ENCODE measurements at places on chromosomes 6 and 20. TPM values are rescaled to one million over a fixed set of nuclear protein-coding genes. Genes with fewer than 3 reads are reported as not detected.

- no peaks in the 10 kb centered on the region for H3K27me3 ChIP-seq
- H3K4me3 ChIP-seq, result no peak overlapping the region
- no peak overlapping the region for H3K27ac ChIP-seq
- H3K4me1 ChIP-seq, result peaks cover 18% of the 10 kb centered on the region
- DNase-seq, result no peak
These were observed 12.5 kb downstream of the PLCB1 start for GRCh38 chr20:8144282-8145245.

- H3K4me1 ChIP-seq, result peaks cover 30% of the 10 kb centered on the region
- H3K27me3 ChIP-seq, result no peaks in the 10 kb centered on the region
- DNase-seq, result no peak
- H3K27ac ChIP-seq, result no peak overlapping the region
- no peak overlapping the region for H3K4me3 ChIP-seq
These were observed 158.3 kb downstream of the DLL1 start for GRCh38 chr6:170132561-170132991.

DNA sequence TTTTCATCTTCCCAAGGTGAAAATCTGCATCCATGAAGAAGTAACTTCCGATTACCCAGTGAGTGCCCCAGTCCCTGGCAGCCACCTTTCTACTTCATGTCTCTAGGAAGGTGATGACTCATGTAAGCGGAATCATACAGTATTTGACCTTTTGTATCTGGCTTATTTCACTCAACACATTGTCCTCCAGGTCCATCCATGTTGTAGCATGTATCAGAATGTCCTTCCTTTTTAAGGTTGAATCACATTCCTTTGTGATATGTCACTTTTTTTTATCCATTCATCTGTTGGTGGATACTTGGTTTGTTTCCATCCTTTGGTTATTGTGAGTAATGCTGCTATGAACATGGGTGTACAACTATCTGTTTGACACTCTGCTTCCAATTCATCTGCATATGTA, 176.3 kb upstream of the CDYL start:
- no peak overlapping the region for H3K4me3 ChIP-seq
- no peaks in the 10 kb centered on the region for H3K36me3 ChIP-seq
- no peaks in the 10 kb centered on the region for H3K27me3 ChIP-seq
- H3K4me1 ChIP-seq, result no peaks in the 10 kb centered on the region
- no peak overlapping the region for H3K27ac ChIP-seq

DNA sequence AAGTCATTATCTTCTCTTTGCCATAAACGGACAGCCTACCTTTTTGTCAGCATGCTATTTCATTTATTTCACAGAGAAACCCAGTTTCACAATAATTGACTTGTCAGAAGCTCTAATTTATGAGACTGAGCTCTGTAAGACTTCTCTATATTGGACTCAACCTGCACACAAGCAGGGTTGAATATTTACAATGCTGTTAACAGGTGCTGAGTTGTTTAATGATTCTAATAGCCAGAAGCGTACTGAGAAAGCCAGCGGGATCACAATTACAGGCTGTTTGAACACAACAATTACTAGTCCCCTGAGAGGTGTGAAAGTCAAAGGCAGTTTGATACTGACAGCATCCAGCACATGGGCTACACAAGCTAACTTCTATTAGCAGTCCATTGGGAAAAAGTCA, 128.2 kb upstream of the SIM1 start:
- no peak overlapping the region for H3K4me3 ChIP-seq
- H3K27ac ChIP-seq, result no peak overlapping the region
- peaks cover 2% of the 10 kb centered on the region for H3K4me1 ChIP-seq
- peaks cover 6% of the 10 kb centered on the region for H3K36me3 ChIP-seq

DNA sequence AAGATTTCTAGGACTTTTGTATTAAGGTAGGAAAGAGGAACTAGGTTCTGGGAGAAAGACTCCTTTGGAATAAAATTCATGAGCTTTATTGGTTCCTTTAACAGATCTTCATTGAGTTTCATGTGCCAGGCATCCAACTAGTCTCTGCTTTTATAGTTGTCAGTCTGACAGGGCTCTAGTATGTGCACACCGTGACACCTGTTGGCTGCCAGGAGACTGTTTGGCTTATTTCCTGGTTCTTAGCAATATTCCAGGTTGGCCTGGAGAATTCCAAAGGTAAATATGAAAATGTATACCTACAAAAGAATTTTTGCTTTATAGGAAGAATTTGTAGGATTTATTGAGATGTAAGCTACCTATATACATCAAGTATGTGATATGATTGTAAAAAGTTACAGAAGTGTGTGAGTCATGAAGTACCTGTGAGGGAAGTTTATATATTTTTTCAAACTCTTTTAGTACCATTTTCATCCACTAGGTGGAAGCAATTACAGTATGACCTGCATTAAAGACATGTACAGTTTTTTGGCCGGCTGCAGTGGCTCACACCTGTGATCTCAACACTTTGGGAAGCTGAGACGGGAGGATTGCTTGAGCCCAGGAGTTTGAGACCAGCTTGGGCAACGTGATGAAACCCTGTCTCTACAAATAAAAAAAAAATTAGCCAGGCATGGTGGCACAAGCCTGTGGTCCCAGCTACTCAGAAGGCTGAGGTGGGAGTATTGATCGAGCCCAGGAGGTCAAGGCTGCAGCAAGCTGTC, 35.2 kb downstream of the NDUFAF5 start:
- no peaks in the 10 kb centered on the region for H3K27me3 ChIP-seq
- H3K4me3 ChIP-seq, result no peak overlapping the region
- no peaks in the 10 kb centered on the region for H3K4me1 ChIP-seq
- no peak for DNase-seq

GRCh38 chr20:59782986-59783640, 150.3 kb downstream of the SYCP2 start:
- DNase-seq, result no peak
- no peaks in the 10 kb centered on the region for H3K27me3 ChIP-seq
- no peaks in the 10 kb centered on the region for H3K4me1 ChIP-seq
- no peak overlapping the region for H3K4me3 ChIP-seq
- no peak overlapping the region for H3K27ac ChIP-seq
- no peaks in the 10 kb centered on the region for H3K36me3 ChIP-seq

- DNase-seq, result no peak
- H3K4me1 ChIP-seq, result peaks cover 7% of the 10 kb centered on the region
- H3K36me3 ChIP-seq, result no peaks in the 10 kb centered on the region
- H3K27ac ChIP-seq, result no peak overlapping the region
- H3K4me3 ChIP-seq, result no peak overlapping the region
These were observed 503.1 kb downstream of the ADGRB3 start for GRCh38 chr6:69138148-69138547.

GRCh38 chr6:85669735-85670194, 27.1 kb upstream of the SYNCRIP start:
- no peaks in the 10 kb centered on the region for H3K36me3 ChIP-seq
- H3K4me3 ChIP-seq, result no peak overlapping the region
- H3K27me3 ChIP-seq, result no peaks in the 10 kb centered on the region
- H3K27ac ChIP-seq, result no peak overlapping the region
- peaks cover 32% of the 10 kb centered on the region for H3K4me1 ChIP-seq

- H3K27me3 ChIP-seq, result no peaks in the 10 kb centered on the region
- no peaks in the 10 kb centered on the region for H3K36me3 ChIP-seq
- no peaks in the 10 kb centered on the region for H3K4me1 ChIP-seq
- DNase-seq, result no peak
These were observed 70.1 kb upstream of the TENT5A start for GRCh38 chr6:81822568-81822967.

- H3K27ac ChIP-seq, result no peak overlapping the region
- H3K27me3 ChIP-seq, result no peaks in the 10 kb centered on the region
- peaks cover 20% of the 10 kb centered on the region for H3K4me1 ChIP-seq
- H3K4me3 ChIP-seq, result no peak overlapping the region
These were observed 34.3 kb upstream of the TMEM30A start for GRCh38 chr6:75318900-75319299.

GRCh38 chr6:144372116-144372515, 87.0 kb downstream of the UTRN start:
- H3K27ac ChIP-seq, result no peak overlapping the region
- no peaks in the 10 kb centered on the region for H3K27me3 ChIP-seq
- H3K4me3 ChIP-seq, result no peak overlapping the region
- H3K36me3 ChIP-seq, result no peaks in the 10 kb centered on the region
- no peak for DNase-seq

VARS2 gene
- total RNA-seq, result 20.2 TPM

GRCh38 chr6:124423621-124424020, 538.6 kb upstream of the RNF217 start:
- no peaks in the 10 kb centered on the region for H3K36me3 ChIP-seq
- H3K27ac ChIP-seq, result no peak overlapping the region
- no peak for DNase-seq
- no peaks in the 10 kb centered on the region for H3K27me3 ChIP-seq
- no peak overlapping the region for H3K4me3 ChIP-seq

GRCh38 chr6:157999168-158000051, 17.7 kb downstream of the SYNJ2 start:
- peak overlapping the region; percentile 54 for H3K27ac ChIP-seq
- H3K4me1 ChIP-seq, result peaks cover 56% of the 10 kb centered on the region
- no peaks in the 10 kb centered on the region for H3K27me3 ChIP-seq
- no peak for DNase-seq

- no peak overlapping the region for H3K27ac ChIP-seq
- no peak for DNase-seq
- H3K27me3 ChIP-seq, result no peaks in the 10 kb centered on the region
- H3K4me3 ChIP-seq, result no peak overlapping the region
- H3K36me3 ChIP-seq, result peaks cover 44% of the 10 kb centered on the region
These were observed 29.5 kb downstream of the ARFGEF2 start for GRCh38 chr20:48951041-48951440.

DYNLT2 gene
- total RNA-seq, result 0.95 TPM

- peaks cover 3% of the 10 kb centered on the region for H3K4me1 ChIP-seq
- H3K27ac ChIP-seq, result no peak overlapping the region
- H3K27me3 ChIP-seq, result no peaks in the 10 kb centered on the region
These were observed 159.5 kb downstream of the LY86 start for GRCh38 chr6:6748001-6748400.

- no peak for DNase-seq
- H3K4me1 ChIP-seq, result no peaks in the 10 kb centered on the region
- no peak overlapping the region for H3K4me3 ChIP-seq
- no peaks in the 10 kb centered on the region for H3K27me3 ChIP-seq
- H3K36me3 ChIP-seq, result no peaks in the 10 kb centered on the region
These were observed 74.0 kb downstream of the UNC5CL start for GRCh38 chr6:40965046-40965445.

DNA sequence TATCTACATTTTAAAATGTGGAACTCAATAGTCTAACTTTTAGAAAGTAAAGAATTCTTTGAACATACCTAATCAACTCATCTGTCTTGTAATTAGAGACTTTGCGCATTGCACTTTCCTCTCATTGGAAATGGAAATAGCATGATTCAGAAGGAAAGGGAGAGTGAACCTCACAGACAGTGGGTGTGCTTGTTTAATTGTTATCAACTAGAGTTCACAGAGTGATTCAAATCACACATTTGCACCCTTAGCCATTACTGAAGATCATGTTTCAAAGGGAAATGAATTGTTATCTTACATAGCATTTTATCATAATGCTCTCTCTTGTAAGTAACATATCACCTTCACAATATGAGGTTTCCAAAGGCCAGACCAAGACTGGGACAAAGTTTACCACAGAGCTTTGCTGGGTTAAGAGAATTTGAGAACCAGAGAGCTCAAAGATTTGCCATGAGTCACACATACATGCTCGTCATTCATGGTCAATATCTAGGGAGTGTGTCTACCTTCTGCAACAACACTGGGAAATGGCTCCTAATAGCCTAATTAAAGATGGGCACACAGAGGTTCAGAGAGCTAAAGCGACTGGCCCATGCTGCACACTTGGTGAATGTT, 21.5 kb downstream of the GSTA3 start:
- no peaks in the 10 kb centered on the region for H3K27me3 ChIP-seq
- H3K4me3 ChIP-seq, result no peak overlapping the region
- H3K27ac ChIP-seq, result no peak overlapping the region
- H3K36me3 ChIP-seq, result no peaks in the 10 kb centered on the region
- H3K4me1 ChIP-seq, result no peaks in the 10 kb centered on the region

DNA sequence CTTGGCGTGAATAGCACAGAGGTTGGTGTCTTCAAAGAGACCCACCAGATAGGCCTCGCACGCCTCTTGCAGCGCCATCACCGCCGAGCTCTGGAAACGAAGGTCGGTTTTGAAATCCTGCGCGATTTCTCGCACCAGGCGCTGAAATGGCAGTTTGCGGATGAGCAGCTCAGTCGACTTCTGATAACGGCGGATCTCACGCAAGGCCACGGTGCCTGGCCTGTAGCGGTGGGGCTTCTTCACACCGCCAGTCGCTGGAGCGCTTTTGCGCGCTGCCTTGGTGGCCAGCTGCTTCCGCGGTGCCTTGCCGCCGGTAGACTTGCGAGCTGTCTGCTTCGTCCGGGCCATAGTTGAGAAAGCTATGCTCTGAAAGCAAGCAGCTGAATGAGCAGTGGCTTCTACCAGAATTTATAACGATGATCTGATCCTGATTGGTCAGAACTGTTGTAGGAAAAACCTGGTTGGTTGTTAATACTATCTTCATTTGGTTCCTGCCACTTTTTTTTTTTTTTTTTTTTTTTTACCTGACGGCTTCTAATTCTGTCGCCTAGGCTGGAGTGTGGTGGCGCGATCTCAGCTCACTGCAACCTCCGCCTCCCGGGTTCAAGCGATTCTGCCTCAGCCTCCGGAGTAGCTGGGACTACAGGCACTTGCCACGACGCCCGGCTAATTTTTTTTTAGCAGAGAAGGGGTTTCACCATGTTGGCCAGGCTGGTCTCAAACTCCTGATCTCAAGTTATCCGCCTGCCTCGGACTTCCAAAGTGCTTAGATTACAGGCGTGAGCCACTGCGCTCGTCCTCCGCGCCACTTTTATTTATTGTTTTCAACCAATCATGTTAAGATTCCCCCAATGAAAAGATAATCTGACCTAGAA, 21.5 kb downstream of the OR2B2 start:
- no peaks in the 10 kb centered on the region for H3K4me1 ChIP-seq
- no peak overlapping the region for H3K27ac ChIP-seq
- no peaks in the 10 kb centered on the region for H3K36me3 ChIP-seq

TCF19 gene
- 1.6 TPM for total RNA-seq

SPTLC3 gene
- total RNA-seq, result 4.5 TPM

- peaks cover 12% of the 10 kb centered on the region for H3K4me1 ChIP-seq
- DNase-seq, result peak; percentile 5
- peak within 1 kb of the TSS; percentile 78 for H3K4me3 ChIP-seq
- peaks cover 19% of the 10 kb centered on the region for H3K36me3 ChIP-seq
- no peaks in the 10 kb centered on the region for H3K27me3 ChIP-seq
These were observed at the start of gene PGBD1 for GRCh38 chr6:28281288-28282064. PGBD1 (plus strand) TSS chr6:28281572; CDS start chr6:28283814, 2,242 bp downstream.

ARFGAP1 gene
- 119 TPM for total RNA-seq

GRCh38 chr6:139703780-139704179, 329.3 kb upstream of the CITED2 start:
- peaks cover 19% of the 10 kb centered on the region for H3K4me1 ChIP-seq
- H3K4me3 ChIP-seq, result no peak overlapping the region
- H3K27ac ChIP-seq, result no peak overlapping the region
- H3K36me3 ChIP-seq, result no peaks in the 10 kb centered on the region

- no peaks in the 10 kb centered on the region for H3K36me3 ChIP-seq
- peaks cover 34% of the 10 kb centered on the region for H3K4me1 ChIP-seq
- H3K27me3 ChIP-seq, result no peaks in the 10 kb centered on the region
- H3K4me3 ChIP-seq, result no peak overlapping the region
These were observed 96.3 kb downstream of the GMPR start for GRCh38 chr6:16334671-16335070.

GRCh38 chr6:165109011-165109410, 200.4 kb downstream of the C6orf118 start:
- no peak for DNase-seq
- no peak overlapping the region for H3K27ac ChIP-seq
- no peak overlapping the region for H3K4me3 ChIP-seq
- no peaks in the 10 kb centered on the region for H3K36me3 ChIP-seq
- no peaks in the 10 kb centered on the region for H3K27me3 ChIP-seq

NOTCH4 gene
- 23.6 TPM for total RNA-seq

- H3K27ac ChIP-seq, result peak overlapping the region; percentile 46
- no peak for DNase-seq
- peaks cover 3% of the 10 kb centered on the region for H3K4me1 ChIP-seq
- H3K27me3 ChIP-seq, result no peaks in the 10 kb centered on the region
These were observed 137.2 kb downstream of the MMUT start for GRCh38 chr6:49325891-49326290.

GTSF1L gene
- total RNA-seq, result not detected

Measured in thoracic aorta (tissue), 2 donors.